NCI-H1694 (cell line): ENCODE measurements at places on chromosomes 13 and 19.
A peak's percentile ranks its signal among the peaks of the same experiment; 100 is the strongest.

- no peak for DNase-seq
Observed at GRCh38 chr19:412356-413355, 3.7 kb upstream of the C2CD4C start.

DNA sequence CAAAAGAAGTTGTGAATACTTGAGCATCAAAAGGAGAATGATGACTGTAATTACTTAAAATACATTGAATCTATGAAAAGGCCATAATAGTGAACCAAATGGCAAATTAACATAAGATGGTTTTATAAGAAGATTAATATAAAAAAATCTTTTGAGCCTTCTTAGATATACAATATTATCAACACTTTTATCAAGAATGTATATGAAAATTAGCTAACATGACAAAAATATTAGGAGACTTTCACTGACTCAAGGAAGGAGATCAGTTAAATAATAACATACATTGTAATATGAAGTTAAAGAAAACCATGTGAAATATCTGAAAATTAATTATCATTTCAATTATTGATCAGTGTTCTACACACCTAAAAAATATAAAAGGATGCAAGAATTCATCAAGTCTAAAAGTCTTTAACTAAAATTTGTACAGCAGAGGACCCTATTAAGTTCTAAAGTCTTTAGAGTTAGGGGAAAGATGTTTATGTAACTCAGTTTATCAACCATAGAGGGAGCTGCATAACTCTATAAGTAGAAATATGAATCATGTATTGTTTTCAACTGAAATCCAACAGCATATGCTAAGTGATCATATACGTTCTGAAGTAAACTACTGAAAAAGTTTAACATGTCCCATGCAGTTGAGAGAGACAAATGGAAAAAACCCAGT is 756.1 kb upstream of the MIR17HG start:
- no peak for DNase-seq

DNA sequence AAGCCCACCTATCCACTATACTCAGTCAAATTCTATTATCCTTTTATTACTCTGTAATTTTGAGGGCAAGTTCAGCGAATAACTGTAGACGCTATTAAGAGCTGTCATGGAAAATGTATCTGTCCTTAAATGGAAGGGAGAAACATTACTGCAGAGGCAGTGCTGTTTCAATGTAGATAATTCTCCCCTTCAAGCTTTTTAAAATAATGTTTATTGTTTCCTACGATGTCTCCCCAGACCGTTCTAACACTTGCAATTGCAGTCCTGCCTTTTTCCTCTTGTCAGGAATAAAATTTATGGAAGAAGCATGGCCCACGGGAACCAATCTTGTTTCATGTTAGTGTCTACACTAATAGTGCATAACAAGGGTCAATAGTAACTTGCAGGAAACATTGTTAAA is 159.5 kb downstream of the GPC6 start:
- DNase-seq, result no peak

DNA sequence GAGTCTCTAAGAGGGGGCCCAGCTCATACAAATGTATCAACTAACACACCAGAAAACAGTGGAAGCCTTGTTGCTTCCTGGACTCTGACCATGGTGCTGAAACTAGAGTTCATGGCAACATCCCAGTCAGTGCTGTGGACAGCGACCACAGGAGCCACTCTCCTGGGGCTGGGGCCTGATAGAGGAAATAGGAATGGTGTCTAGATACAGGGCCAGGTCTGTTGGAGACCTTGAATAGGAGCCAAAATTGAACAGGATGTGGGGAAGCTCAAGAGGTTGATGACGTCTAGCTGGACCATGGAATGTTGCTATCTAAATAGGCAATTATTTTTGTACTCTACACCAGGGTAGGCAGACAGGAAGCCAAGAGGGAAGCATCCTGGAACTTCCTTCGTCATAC is 21.7 kb downstream of the LILRB4 start:
- DNase-seq, result no peak

- no peak for DNase-seq
Observed at GRCh38 chr19:30450835-30451321, 78.7 kb downstream of the ZNF536 start.

DNA sequence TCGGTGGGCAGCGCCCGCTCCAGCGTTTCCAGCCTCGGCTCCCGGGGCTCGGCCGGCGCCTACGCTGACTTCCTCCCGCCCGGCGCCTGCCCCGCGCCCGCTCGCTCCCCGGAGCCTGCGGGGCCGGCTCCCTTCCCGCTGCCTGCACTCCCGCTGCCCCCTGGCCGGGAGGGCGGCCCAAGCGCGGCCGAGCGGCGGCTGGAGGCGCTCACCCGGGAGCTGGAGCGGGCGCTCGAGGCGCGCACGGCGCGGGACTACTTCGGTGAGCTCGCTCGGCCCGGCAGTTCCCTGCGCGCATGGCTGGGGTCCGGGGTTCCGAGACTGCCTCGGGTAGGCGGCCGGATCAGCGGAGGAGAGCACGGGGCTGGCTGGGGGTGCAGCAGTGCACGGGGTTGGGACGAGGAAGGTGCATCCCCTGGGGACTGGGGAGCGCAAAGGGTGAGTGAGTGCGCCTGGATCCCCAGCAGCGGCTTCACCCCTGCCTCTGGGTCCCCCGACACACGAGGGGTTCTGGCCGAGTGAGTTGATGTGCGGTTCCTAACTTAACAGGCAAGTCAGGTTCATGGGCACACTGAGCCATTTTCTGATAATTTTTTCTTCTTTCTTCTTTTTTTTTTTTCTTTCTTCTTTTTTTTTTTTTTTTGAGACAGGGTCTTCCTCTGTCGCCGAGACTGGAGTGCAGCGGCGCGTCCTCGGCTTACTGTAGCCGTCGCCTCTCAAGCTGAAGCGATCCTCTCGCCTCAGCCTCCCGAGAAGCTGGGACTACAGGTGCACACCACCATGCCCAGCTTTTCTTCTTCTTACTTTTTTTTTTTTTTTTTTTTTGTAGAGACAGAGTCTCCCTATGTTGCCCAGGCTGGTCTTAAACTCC is 1.1 kb downstream of the WTIP start:
- no peak for DNase-seq

- no peak for DNase-seq
Observed at GRCh38 chr19:39194832-39195542, 1.8 kb upstream of the NCCRP1 start.

GRCh38 chr19:45577111-45577905 is 7.3 kb downstream of the OPA3 start:
- DNase-seq, result no peak

GRCh38 chr19:925087-925525 is 729 bp upstream of the ARID3A start:
- DNase-seq, result peak; percentile 54

DNA sequence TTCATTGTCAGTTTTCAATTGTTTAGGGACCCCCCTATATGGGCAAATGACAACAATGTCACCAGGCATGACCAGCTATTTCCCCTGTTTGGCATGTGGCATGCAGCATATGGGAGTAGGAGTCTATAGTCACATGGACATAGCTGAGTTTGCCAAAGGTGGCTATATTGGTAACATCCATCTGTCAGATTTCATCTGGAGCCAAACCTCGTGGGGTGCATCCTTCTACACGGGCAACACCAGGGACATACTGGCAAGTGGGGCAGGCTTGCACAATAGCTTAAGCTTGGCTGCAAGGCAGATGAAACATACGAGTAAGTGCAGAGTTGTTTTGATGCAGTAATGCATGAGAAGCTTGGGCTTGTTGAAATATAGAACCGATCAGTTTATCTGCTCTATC is 24.5 kb upstream of the ZNF816 start:
- DNase-seq, result no peak

- no peak for DNase-seq
Observed at GRCh38 chr13:25899952-25900351, 151.9 kb downstream of the SHISA2 start.

DNA sequence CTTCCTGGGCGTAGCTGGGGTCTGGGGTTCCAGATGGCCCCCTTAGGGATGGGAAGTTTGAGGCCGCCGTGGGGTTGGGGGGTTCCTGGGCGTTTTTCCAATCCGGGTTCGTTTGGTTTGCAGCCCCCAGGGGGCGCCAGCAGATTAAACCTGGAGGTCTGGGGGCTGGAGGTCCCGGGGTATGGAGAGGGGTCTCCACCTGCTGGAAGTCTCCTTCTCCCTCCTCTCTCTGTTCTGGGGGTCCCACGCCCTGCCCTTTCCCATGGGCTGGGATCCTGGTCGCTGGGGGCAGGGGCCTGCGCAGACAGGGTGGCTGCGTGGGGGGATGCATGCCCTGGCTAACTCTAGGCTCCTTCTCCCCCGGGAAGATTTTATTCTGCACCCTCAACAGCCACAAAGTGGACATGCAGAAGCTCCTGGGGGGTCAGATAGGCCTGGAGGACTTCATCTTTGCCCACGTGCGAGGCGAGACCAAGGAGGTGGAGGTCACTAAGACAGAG is 899 bp downstream of the GIPC3 start:
- DNase-seq, result no peak

DNA sequence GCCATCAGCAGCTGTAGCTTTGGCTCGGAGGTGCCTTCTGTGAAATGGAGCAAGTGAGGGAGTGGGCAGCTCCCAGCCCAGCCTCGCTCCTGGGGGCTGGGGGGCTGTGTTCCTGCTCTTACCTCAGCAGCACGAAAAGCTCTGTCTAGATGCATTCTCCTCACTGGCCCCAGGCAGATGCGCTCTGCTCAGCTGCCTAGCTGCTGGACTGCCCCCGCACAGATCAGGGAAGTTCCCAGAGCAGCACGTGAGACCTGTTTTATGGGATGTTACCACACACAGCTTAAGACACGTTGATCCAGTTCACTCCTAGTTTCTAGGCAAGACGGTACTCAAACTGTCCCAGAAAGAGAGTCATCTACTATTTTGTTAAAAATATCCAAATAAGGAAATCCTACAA is 13.6 kb downstream of the LCP1 start:
- no peak for DNase-seq

DNA sequence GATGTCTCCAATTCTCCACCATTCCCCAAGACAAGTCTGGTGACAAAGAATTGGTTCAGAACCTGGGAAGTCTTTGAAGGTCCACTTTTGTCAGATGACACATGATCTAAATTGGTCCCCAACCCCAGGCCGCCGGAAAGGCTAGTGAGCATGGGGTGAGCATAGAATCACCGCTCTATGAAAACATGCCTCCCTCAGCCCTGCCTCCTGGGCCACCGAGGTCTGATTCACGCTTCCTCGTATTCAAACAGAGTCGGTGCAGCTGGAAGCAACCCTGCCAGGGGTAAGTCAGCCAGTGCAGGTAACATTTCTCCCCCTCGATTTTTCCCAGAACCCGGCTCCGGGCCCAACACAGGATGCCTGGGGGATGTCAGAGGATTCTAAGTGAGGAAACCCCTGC is 33.9 kb upstream of the KLF2 start:
- no peak for DNase-seq

GRCh38 chr19:32622002-32622401 is 41.0 kb downstream of the PDCD5 start:
- DNase-seq, result no peak

GRCh38 chr19:40519352-40520322 is 52.8 kb downstream of the SPTBN4 start:
- DNase-seq, result peak; percentile 46

DNA sequence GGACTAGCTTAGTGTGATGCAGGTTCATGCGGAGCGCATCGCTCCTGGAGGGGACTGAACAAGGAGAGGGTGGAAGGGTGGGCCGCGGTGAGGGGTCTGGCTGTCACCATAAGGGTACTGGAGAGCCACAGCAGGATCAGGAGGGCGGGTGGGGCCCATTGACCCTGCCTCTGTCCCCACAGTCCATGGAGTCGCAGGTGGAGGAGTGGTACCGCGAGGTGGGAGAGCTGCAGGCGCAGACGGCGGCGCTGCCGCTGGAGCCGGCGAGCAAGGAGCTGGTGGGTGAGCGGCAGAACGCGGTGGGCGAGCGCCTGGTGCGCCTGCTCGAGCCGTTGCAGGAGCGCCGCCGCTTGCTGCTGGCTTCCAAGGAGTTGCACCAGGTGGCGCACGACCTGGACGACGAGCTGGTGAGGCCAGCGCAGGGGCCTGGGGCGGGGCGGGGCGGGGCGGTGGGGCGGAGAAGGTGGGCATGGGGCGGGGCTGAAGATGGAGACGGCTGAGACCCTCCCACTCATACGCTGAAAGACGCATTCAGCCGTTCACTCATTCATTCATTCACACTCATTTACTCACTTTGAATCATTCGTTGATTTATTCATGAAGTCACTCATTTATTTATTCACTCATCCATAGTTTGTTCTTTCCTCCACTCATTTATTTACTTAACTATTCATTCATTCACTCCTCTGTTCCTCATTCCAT is 27.5 kb upstream of the SHKBP1 start:
- DNase-seq, result no peak
